ENCODE measurements at places on chromosomes 3 and 15.

GRCh38 chr3:176587089-176587488 lies 610.2 kb downstream of the TBL1XR1 start:
- DNase-seq, result no peak

DNA sequence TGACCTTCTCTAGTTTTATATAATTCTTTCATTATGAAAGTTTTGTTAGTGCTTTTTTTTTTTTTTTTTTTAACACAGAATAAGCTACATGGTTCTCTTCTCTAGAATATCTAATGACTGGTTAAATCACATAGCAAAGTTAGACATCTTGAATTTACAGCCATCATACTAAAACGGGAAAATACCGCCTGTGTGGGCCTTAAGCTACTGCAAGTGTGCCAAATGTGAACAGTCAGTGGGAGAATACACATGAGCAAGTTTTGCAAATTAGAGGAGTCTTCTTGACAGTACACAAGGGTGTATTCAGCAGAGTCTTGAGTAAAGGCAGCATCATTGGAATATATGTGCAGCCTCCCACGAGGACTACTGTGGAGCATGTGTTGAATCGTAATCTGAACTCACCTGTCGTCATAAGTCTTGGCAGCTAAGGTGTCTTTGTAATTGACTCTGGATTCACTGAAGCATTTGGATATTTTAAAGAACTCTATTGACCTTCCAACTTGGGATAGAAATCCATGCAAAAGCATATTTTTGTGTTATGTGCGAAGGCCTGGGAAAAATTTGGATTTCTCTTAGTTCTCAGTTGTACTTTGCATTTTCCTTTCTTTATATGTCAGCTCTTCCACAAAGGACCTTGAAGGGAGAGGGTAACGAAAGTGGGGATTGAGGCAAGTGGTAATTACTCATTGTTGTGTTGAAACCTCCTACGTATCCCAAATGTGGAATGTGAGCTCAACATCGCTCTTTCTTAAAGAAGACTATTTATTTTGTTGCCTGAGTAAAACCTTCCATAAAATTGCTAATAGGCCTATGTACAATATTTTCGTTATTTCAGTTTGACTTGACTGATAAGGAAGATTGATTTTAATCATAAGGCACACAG lies 117.4 kb downstream of the ATG7 start:
- no peak for DNase-seq

GRCh38 chr3:140499114-140499757 lies 178.6 kb upstream of the TRIM42 start:
- DNase-seq, result no peak

GRCh38 chr3:100073049-100073713 lies 41.1 kb downstream of the FILIP1L start:
- DNase-seq, result no peak

DNA sequence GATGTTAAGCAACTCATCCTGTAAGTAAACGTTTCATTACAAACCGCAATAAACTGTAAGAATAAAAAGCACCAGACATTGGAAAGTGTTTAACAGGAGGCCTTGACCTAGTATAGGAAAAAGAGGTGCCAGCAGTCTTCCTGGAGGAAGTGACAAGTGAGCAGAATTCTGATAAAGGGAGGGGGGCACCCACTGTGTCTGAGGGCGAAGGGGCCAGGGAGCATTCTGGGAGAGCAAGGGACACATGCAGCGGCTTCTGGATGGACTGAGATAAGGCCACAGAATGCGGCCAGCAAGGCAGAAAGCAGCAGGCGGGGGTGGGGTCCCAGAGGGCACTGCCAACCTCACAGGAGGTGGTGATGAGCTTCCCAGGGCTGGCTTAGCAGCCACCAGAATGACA lies 80.2 kb downstream of the MTHFS start:
- DNase-seq, result no peak

- DNase-seq, result no peak
Measured at GRCh38 chr3:191334346-191334893, 4.1 kb upstream of the UTS2B start.

DNA sequence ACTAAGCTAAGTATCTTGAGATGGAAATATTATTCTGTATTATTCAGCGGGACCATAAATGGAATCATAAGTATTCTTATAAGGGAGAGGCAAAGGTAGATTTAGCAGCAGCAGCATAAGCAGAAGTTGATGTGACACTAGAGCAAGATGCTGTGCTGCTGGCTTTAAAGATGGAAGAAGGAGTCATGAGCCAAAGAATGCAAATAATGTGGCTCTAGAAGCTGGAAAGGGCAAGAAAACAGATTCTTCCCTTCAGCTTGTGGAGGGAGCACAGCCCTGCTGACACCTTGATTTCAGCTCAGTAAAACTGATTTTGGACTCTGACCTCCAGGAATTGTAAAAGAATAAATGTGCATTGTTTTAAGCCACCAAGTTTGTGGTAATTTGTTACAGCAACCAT lies 144.2 kb upstream of the ANKRD28 start:
- no peak for DNase-seq

GRCh38 chr3:177085794-177086193 lies 111.5 kb downstream of the TBL1XR1 start:
- no peak for DNase-seq

DNA sequence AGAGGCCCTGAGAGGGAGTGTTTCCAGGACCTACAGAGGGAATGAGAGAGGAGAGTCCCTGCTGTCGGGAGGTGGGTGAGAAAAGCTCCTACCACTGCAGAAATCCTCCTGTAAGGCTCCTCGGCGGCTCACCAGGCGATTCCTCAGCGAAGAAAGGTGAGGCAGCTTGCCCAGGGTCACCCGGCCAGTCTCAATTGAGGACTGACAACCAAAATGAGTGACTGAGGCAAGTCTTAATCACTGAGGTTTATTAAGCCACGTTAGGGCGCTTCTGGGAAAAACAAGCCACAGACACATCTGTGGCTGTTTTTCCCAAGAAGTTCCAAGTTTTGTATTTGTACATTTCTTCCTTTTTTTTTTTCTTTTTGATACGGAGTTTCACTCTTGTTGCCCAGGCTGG lies 48.5 kb downstream of the ZDHHC19 start:
- DNase-seq, result no peak

GRCh38 chr3:156418428-156418827 lies 136.5 kb downstream of the SSR3 start:
- DNase-seq, result no peak

DNA sequence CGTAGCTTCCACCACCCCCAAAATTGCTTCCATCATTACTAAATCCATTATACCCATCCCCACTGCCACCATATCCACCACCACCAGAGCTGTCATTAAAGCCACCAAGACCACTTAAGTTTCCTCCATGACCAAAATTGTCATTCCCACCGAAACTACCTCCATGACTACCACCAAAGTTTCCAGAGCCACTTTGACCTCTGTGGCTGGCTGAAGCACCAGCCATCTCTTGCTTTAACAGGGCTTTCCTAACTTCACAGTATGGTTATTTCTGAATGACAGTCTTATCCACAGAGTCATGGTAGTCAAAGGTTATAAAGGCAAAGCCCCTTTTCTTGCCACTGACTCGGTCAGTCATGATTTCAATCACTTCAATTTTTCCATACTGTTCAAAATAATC lies 24.3 kb upstream of the DENND4A start:
- no peak for DNase-seq
